ENCODE measurements at places on chromosomes 4 and X. TPM values are rescaled to one million over a fixed set of nuclear protein-coding genes. Genes with fewer than 3 reads are reported as not detected.

Gene ARHGAP6
- total RNA-seq = 0.37 TPM

Gene GRPR
- 0.37 TPM for total RNA-seq

Gene PABPC1L2A
- not detected for total RNA-seq

Gene MSANTD1
- 3.4 TPM for total RNA-seq

Gene ODAPH
- total RNA-seq = not detected

Gene HSFX2
- 0.51 TPM for total RNA-seq
